Chondrocyte (in vitro differentiated cells): ENCODE measurements at places on chromosomes 3 and 15. TPM values are rescaled to one million over a fixed set of nuclear protein-coding genes. Genes with fewer than 3 reads are reported as not detected.

- DNase-seq = no peak
Measured at GRCh38 chr15:79629687-79630086, 197.6 kb downstream of the MINAR1 start.

DNA sequence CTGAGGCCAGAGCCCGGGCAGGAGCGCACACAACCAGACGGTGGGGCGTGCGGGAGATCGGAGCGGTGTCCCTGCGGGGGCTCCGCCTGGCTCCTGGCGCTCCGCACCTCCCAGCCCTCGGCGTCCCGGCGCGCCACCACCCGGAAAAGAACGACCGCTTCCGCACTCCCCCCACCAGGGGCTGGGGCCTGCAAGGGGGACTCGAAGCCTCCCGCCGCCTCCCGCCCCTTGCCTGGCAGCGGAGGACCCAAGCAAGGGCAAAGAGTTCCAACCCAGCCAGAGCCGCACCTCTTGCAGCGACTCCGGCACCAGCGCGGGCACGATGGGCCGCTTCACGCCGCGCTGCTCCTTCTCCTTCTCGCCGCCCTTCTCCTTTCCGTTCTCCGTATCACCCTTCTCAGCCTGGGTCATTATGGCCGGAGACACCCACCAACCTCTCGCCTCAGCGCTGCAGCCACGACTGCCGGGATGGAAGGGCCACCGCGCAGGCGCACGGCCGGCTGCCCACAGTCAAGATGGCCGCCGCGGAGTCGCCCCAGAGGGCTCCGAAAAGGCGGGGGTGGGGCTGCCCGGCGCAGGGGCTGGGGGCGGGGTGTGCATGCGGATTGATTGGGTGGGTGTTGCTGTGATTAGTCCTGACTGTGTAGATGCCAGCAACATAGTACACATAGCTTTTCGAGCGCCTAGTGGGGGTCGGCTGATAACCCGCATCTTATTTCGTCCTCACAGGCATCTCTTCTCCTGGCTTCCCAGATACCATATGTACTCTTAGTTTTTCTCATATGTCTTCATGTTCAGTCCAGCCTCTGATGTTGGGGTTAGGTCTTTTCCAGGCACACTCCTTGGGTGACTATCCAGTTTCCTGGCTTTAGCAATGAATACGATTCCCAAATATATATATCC lies at the start of gene ACTR8:
Gene ACTR8, minus strand, starts transcription at position 462 of the 903 bp plus-strand sequence. Its CDS starts 51 bp downstream, at position 411.
- peak; percentile 94 for DNase-seq

GRCh38 chr3:115788921-115789470 lies 165.7 kb downstream of the GAP43 start:
- no peak for DNase-seq

DNA sequence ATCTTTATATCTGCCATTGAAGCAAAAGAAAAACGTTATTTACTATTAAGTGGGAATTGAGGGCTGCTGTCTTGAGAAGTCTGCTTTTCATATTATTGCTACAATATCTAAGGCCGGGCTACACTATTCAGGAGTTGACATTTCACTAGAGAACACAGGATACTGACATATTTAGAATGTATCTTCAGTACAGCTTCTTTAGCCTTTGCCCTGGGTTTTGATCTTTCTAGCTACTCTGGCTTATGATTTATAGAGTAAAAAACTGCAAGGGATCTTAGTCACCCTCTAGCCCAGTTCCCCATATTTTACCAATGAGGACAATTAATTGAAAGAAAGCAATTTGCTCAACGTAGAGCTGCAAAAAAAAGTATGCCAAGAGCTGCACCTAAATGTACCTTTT lies 307.4 kb upstream of the DPPA4 start:
- no peak for DNase-seq

DNA sequence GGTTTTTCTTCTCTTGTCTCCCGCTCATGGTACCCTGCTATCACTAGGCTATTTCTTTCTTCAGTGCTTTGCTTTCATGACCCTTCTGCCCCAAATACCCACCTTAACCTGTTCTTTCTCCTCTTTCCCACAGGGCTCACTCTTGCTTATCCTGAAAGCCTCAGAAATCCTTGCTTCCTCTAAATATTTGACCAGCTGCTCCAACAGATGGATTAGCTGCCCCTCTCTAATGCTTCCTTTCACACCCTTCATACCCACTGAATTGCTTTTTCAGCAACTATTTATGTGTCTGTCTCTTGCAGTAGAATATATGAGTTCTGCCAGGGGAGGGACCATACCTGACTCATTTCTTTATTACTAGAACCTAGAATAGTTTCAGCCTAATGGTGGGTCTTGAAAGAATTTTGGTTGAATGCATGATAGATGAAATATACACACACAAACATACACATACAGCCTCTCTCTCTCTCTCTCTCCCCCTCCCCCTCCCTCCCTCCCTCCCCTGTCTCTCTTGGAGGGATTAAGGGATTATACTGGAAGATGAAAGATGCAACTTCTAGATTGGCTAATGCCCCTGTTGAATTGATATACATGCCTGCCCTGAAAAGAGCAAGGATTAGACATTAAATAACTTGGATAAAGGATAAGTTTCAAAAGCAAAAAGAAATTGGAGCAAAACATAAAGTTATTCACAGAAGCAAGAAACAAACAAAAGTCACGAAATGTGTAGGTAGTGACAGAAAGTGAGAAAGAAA lies 95.0 kb upstream of the GADL1 start:
- DNase-seq = no peak

DNA sequence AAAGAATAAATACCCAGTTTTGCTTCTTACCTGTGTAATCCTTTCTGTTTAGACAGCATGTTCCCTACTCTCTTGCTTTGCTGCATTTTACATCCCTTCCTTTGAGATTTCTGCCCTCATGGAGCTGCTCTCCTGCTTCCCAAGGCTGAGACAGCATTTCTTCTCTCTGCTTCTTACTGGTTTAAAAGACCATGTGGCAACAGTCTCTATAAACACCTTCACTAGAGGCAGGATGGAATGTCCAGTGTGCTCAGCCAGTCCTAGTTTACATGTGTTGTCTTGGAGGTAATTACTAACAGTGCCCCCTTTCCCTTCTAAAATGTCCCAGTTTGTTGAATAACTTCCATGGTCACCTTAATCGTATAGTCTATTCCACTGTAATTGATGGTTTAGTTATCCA lies 262.3 kb downstream of the CNTN3 start:
- no peak for DNase-seq

DNA sequence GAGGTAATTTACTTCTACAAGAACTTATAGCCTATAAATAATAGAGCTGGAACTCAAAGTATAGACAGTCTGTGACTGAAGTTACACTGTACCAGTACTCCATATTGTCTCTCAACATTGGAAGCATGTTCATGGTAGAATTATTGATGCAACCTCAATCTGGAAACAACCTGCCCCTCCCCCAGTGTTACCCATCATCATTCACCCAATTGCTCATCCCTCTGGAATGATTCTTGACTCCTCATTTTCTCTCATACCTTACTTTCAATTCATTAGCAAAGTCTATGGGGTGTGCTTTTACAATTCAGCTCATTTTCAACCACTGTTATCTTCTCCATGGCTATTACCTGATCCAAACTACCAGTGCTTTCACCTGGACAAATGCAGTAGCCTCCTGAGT lies 151.7 kb downstream of the CPNE4 start:
- no peak for DNase-seq

GRCh38 chr3:72032441-72033135 lies 247.6 kb upstream of the PROK2 start:
- no peak for DNase-seq

DNA sequence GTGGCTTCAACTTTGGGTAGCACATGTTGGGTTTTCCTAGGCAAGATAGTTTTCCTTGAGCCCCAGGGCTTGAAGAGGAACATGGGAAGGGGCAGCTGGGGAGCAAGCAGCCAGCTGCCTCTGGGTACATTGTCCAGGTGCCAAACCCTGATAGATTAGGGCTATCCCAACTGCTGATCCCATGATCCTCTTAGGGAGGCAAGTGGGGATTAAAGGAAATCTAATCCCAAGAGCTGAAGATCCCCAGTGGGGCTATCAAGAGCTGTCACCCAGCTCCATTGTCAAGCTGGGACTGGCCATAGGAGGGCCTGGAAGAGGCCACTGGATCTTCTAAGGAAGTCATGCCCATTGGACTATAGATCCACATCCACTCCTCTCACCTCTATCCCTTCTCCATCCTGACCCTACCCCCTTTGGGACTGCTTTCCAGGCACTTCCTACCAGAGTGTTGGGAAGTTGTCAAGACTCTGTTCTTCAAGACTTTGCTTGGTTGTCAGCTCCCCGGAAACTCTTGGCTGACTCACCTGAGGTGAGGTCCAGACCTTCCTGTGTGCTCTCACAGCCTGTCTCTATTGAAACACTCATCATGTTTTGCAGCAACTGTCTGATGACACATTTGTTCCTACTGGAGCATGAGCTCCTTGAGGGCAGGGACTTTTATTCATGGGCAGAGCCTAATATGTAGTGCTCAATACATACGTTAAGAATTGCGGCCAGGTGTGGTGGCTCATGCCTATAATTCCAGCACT lies 5.9 kb downstream of the CAMK2N2 start:
- peak; percentile 26 for DNase-seq

GRCh38 chr15:90287946-90288345 lies 22.5 kb downstream of the NGRN start:
- DNase-seq = no peak

DNA sequence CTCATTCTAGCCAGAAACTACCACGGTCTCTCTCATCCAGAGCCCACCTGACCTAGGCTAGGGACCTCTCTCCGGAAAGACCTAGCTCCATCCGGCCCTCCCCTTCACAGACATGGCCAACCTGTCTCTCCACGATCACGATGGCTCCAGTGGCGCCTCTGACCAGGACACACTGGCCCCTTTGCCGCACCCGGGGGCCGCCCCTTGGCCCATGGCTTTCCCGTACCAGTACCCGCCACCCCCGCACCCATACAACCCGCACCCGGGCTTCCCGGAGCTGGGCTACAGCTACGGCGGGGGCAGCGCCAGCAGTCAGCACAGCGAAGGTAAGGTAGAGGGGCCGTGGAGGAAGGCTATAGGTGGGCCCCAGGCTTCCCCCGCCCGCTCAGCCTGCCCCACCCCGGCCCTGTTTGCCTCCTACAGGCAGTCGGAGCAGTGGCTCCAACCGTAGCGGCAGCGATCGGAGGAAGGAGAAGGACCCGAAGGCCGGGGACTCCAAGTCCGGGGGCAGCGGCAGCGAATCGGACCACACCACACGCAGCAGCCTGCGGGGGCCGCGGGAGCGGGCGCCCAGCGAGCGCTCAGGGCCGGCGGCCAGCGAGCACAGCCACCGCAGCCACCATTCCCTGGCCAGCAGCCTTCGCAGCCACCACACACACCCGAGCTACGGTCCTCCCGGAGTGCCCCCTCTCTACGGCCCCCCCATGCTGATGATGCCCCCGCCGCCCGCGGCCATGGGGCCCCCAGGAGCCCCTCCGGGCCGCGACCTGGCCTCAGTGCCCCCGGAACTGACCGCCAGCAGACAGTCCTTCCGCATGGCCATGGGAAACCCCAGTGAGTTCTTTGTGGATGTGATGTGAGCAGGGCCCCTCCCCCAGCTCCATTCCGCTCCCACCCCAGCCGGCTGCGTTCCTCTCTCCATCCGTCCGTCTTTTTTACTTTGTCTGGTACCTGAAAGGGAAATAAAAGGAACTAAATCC lies 4.5 kb upstream of the AP2M1 start:
- DNase-seq = peak; percentile 92

GRCh38 chr15:94229591-94230369 lies 1.6 kb upstream of the MCTP2 start:
- DNase-seq = no peak

- no peak for DNase-seq
Measured at GRCh38 chr3:118468801-118469200, 565.8 kb downstream of the IGSF11 start.

GRCh38 chr3:179046497-179047353 lies 24.9 kb downstream of the ZMAT3 start:
- DNase-seq = no peak

DNA sequence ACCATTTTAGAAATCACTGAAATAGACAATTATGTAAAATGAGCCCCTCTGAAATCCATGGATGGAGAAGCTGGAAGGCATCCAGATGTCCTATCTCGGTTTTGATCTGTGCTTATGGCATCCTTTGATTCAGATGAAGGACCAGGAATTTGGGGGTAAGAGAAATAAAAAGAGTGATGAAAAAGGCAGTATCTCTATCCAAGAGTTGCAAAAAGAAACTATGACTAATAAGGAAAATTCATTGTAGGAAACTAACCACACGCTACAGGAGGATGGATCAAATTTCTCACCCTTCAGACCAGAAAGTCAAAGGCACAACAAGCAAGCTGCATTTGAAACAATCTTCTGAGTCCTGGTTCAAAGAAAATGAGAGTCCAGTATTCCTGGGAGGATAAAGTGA lies 34.8 kb downstream of the SRGAP3 start:
- DNase-seq = no peak

Gene ASB14
- total RNA-seq = not detected in 3 replicates

Gene HCN4
- 0.05 TPM in 2 of 3 replicates, not detected in the other for total RNA-seq

Gene CLSTN2
- total RNA-seq = 63.7 to 92.7 TPM (median 65.0 TPM) in 3 replicates

Gene IGF2BP2
- 60.8 to 68.8 TPM (median 62.1 TPM) in 3 replicates for total RNA-seq

Gene CEMIP
- 138 to 146 TPM (median 143 TPM) in 3 replicates for total RNA-seq

Gene LRTM1
- not detected in 3 replicates for total RNA-seq

Gene OXTR
- total RNA-seq = 48.5 to 90.8 TPM (median 48.8 TPM) in 3 replicates
